ENCODE measurements at places on chromosomes 1 and 21.

GRCh38 chr1:167602840-167603239 lies 27.2 kb upstream of the RCSD1 start:
- no peak for DNase-seq

DNA sequence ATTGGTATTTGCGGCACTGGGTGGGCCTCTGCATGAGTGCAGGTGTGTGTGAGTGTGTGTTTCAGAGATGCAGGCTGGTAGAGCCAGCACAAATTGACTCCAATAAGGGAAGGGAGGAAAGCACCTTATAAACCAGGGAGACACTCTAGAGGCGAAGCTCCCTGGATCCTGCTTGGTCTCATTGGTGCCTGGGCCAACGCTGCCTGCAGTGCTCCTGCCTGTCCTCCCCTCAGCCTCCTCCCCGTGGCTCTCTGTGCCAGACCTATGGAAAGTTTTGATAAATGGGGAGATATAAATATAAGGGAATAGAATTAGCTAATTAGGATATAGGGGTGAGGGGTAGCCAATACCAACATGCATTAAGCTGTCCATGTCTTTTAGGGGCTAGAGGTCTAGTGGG lies 2.6 kb downstream of the BSND start:
- no peak for DNase-seq

DNA sequence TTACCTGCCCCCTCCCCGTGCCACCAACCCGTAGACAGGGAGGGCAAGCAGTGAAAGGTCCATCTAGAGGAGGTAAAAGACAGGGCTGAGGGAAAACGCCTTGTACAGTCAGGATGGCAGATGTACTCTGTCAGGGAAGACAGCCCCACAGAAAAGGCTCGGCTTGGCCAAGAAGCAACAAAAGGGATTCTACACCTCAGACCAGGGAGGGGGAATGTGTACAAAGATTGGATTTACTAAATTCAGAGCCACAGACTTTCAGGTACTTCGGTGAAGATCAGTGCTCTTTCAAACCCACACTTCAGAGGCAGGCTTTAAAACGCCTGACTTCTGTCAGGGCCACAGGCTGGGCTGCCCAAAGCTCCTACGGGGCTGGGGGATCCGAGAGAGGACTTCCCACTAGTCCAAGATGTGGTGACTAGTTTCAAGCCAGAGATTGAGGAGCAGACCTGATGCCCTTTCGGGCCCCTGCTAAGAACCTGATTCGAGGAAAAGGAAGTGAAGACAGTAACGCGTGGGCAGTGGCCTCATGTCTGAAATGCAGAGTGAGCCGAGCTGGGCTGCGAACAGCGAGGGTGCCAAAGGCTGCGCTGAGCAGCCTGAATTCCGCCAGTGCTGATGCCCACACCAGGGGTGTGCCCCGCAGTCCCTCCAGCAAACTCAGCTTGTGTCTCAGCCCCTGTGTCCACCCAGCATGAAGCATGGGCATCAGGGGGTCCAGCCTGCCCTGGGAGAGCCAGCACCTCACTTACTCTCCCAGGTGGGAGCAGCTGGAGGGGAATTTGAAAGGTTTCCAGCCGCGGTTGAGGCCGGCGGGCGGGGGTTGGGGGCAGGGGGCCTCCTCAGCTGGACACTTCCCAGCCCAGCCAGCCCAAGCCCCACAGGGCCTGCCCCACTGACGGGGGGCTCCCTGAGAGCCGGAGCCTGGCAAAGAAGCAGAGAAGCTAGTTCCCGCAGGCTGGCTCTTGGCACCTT lies 36.2 kb downstream of the KIAA1614 start:
- no peak for DNase-seq

GRCh38 chr1:204134103-204134502 lies 17.7 kb downstream of the ETNK2 start:
- DNase-seq: no peak

DNA sequence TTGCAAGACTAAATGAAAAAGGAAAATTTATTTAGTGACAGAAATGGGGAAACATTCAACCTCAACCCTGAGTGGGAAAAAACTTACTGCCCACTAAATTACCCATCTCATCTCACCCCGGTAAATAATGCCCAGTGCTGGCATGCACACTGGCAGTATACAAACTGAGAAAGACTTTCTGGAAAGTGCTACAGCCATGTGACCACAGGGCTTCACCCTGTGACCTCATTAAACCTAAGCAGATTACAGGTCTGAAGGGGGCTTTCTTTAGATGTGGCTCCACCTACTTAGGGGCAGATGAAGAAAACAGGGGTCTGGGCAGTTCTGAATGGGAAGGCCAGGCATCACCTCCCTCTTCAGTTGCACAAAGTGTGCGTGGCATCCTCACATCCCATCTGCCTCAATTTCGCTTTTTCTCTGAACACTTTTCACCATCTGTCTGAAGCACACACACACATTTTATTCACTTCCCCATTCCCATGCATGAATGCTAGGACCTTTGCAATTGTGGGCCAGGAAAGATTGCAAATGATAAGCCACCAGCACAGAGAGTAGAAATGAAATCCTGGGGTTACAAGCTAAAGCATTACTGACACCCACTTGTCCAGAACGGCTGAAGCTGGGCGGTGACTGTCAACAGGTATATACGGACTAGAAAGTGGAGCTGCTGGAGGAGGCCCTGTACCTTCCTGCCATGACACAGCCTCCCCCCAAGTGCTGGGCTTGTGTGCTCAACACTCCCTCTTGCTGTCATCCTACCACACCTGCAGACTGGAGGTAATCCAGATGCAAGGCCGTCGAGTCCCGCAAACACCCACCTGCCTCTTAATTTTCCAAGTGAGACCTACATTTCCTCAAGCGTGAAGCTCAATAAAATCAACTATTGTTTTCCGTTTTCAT lies 2.7 kb downstream of the NADK start:
- no peak for DNase-seq

DNA sequence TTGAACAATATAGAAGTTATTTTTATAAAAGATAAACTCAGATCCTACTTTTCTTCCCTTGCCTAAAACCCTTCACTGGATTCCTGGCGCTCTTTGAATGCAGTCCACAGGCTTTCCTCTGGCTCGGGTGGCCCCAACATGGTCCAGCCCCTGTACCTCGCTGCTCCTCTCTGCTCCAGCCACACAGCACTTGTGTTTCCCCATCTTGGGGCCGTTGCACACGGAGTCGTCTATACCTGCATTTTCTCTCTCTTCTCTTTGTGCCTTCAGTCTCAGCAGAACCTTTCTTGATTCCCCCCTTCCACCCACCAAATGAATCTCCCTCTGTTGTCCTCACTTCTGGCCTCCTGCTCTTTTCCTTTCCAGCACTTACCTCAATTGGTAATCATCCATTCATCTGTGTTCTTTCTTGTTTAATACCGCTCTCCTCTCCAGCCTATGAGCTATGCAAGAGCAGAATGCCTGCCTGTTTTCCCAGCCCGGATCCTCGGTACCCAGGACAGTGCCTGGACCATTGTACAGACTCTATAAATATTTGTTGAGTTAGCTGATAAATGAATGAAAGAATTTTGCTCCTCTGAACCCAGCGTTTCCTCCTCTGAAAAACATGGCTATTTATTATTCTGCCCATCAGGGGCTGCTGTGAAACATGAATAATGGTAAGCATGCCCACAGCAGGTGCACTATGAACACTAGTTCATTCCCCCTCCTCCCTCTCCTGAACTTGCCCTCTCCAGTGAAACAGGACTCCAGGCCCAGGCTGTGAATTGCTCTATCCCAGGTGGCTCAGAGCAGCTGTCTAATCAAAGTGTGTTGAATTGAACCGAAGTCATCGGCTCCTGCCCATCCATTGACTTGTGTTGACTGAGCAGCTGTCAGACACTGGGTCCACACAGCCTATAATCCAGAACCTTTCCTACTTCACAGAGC lies 266.9 kb downstream of the PTPRU start:
- DNase-seq: no peak

DNA sequence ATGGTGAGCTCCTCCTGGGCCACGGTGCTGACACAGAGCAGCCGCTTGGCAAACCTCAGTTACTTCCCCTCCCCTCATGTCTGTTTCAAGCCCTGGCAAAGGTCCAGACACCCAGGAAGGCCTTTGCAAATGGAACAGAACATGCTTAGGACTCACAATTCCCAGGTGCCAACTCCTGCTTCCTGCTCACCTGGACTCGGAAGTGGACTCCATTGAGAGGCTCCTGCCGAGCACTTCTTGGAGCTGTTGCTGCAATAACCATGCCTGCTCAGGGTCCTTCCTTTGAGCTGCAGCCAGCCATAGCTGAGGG lies 10.7 kb downstream of the DCST2 start:
- no peak for DNase-seq

DNA sequence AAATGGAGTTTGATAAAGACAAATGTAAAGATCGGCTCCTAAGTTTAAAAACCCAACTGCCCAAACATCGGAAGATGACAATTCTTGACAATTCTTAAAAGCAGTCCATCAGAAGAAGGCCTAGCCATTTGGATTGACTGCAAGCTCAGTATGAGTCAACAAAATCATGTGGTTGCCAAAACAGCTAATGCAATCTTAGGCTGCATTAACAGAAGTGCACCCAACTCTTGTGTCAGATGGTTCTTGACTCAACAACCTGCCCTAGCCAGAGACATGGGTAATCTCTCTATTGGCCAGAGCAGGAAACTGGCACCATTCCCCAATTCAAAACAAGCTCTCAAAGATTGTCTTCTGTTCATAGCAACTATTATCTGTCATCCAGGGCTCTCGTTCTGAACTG lies 9.9 kb upstream of the NCF2 start:
- no peak for DNase-seq

- DNase-seq: no peak
Measured at GRCh38 chr1:206939841-206940587, 6.3 kb downstream of the PIGR start.

All from WERI-Rb-1 (cell line).